ENCODE measurements at places on chromosomes 1 and 21.

DNA sequence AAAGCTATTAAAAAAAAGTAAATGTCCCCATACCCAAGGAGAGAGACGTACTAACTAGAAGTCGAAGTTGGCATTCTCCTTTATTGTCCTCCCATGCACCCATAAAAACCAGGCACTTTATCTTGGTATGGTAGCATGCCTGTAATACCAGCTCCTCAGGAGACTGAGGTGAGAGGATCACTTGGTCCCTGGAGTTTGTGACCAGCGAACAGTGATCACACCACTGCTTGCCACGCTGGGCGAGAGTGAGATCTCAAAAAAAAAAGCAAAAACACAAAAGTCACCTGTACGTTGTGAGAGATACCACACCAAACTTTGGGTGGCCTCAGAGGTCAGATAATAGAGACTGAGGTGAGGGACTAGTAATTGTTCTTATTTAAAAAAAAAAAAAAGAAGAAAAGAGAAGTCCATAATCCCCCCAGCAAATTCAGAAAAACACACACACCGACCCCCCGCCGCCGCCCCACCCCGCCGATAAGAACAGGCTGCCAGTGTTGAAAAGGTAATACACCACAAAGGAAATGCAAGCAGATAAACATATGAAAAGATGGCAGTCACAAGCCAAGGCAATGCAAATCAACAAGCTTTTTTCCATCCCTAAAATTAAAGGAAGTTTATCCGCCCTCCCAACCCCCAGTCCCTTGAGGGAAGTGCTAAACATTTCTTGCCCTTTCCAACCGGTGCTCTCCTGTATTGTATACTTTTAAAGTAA, 3.6 kb downstream of the L1TD1 start:
- no peak for DNase-seq

GRCh38 chr1:3174487-3175247, 105.7 kb downstream of the PRDM16 start:
- DNase-seq = no peak

GRCh38 chr1:103156966-103157365, 48.6 kb upstream of the COL11A1 start:
- no peak for DNase-seq

- DNase-seq = no peak
Observed at GRCh38 chr1:243942196-243943150, 92.4 kb upstream of the AKT3 start.

- DNase-seq = no peak
Observed at GRCh38 chr1:160553778-160554177, 25.5 kb downstream of the CD84 start.

DNA sequence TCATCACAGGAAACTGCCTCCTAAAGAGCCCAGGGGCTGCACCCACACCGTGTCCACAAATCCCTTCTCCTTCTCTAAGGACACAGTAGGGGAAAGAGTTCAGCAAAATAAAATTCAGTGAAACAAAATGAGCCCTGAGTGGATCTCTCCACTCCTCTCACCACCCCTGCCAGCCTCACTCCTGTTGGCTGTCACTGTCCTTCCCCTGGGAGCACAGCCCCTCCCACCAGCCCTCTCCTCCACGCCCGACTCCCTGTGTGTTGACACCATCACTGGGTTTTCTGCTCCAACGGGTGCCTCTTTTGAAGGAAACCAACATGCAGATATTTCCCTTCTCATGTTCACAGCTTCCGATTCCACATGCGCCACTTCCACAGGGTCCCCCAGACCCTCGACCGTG, 356.2 kb downstream of the AJAP1 start:
- no peak for DNase-seq

GRCh38 chr1:1038694-1039093, 18.8 kb downstream of the AGRN start:
- DNase-seq = no peak

DNA sequence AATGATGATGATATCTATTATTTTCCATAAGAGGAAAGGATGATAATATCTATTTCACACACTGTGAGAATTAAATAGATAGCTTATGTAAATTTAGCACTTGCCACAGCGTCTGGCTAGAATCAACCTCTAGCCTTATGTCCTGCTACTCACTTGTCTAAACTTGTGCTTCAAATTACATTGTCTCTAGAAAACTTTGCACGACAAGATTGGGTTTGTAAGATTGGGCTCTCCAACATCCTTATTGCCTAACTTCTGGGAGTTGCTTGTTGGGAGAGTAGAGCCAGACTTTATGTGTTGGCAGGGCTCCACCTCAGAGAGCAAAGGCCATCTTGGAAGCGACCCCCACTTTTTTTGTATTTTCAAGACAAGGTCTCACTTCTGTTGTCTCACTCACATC, 50.0 kb upstream of the POGK start:
- DNase-seq = no peak

GRCh38 chr1:162197615-162198421, 128.3 kb downstream of the NOS1AP start:
- no peak for DNase-seq

DNA sequence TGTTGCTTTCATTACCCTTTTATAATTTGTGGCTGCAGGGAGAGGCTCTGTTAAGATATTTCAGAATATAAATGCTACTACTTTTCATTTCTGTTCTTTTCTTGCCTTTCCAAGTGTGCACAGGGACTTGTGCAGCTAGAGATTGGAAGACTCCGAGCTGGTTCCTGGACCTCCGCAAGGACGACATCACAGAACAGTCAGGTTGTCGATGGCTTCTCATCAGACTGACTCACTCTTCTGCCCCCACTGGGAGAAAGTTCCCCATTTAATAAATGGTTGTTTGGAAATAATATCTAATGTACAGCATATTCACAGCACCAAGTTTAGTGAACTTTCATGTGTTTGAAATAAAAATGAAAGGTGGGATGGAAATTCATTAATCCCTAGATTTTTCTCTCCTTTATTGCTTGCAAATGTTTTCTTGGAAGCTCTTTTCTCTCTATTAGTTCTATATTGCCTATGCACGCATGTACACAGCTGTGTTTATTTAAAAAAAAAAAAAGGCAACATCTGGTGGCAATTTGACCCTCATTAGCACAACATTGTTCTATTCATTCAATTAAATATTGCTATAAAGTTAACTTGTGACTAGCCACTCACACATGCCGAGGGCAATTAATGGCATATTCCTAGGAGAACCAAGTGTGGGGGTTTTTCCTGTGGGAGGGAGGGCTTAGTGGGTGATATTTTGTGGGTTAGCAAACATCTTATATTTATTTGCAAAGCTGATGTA, 77.5 kb upstream of the L1TD1 start:
- no peak for DNase-seq

GRCh38 chr1:10652626-10653025, 143.8 kb downstream of the CASZ1 start:
- DNase-seq = no peak

- no peak for DNase-seq
Observed at GRCh38 chr1:92929461-92929860, 31.8 kb downstream of the DIPK1A start.

- DNase-seq = no peak
Observed at GRCh38 chr1:12113433-12114339, 50.6 kb downstream of the TNFRSF8 start.

GRCh38 chr1:55382806-55383305, 167.7 kb upstream of the USP24 start:
- no peak for DNase-seq

- DNase-seq = no peak
Observed at GRCh38 chr1:116067566-116067890, 43.7 kb upstream of the MAB21L3 start.

DNA sequence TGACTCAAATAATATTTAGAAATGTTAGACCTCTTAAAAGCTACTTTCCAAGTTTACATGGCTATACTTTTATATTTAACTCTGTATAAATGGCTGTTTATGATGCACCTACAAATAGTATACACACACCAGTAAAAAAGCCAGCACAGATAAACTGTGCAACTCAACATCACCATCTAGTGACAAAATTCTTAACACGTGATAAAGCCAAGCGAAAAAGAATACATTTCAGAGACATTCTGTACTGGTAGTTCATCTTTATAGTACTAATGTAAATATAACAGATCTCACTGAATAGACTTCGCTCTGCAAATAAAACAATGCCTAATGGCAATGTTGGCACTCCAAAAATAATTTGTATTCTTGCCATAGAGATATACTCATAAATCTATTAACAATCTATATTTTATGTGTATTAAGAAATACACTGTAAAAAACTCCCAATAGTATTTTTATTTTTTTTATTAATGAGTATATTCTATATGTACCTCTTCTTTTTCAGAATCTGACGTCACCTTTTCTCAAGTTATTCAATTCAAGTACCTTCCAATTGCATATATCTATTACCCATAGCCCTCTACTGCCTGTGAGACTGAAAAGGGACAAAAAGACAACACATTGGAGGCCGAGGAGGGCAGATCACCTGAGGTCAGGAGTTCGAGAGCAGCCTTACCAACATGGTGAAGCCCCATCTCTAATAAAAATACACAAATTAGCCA, 100.2 kb downstream of the DPYD start:
- DNase-seq = no peak

DNA sequence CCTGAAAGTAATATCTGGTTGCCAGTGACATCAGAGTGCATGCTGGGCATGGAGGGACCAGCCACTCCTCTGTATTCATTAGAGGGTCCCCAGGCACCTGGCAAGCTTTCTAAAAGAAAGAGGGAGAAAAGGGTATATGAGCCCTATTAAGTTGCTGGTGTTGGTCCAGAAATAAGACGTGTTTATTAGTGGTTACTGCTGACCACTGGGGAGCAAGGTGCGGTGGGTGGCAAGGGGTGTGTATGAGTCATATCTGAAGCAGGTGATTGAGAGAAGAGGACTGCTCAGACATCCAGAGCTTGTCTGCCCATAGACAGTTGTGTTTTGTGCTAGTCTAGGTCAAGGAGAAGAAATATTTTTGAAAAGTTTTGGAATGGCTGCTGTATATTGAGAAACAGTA, 298.1 kb downstream of the TM2D1 start:
- DNase-seq = no peak

DNA sequence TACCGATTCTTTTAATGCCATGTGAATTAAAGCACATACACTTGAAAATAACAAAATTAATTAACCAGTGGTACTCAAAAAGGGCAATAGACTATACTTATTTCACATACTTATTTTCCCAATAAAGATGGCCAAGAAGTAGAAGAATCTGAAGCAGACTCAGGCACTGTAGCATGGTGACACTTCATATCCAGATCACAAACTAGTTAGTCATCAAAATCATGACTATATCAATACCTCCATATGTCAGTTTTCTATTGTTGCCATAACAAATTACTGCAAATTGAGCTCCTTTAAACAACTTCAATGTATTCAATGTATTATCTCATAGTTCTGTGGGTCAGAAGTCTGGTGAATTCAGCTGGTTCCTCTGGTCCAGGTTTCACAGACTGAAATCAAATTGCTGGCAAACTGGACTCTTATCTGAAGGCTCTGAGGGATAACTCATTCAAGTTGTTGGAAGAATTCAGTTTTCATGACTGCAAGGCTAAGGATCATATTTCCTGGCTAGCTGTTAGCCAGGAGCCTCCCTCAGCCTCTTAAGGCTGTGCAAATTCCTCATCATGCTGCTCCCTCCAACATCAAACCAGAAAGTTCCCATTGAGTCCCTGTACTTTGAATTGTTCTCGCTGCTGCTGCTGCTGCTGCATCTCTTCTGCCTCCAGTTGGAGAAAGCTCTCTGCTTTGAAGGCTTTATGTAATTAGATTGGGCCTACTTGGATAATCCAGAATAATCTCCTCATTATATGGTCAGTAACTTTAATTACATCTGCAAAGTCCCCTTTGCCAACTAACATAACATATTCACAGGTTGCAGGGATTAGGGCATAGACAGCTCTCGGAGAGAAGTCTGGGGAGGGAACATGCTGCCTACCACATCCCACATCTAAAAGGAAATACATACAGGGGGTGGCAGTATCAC, 91.5 kb downstream of the MRPL39 start:
- DNase-seq = no peak

- DNase-seq = no peak
Observed at GRCh38 chr1:246613096-246613758, 47.0 kb downstream of the CNST start.

DNA sequence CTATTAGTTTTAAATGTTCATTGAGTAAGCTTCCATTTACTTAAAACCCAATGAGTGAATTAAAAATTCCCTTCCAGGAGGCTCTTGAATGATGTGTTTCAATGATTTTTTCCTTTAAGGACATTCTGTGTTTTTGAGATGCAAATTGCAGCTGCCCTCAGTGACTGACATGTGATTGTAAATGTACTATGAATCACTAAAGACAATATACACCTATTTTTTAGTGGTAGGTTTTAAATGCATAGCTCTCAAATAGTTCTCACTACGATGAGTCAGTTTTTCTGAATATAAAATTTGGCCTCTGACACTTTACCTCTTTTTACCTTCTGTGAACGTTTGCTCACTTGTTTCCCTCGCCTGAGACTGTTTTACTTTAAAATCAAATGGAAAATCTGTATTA, 204.7 kb downstream of the BARHL2 start:
- no peak for DNase-seq

GRCh38 chr1:20285510-20285909, 5.2 kb upstream of the VWA5B1 start:
- DNase-seq = no peak

DNA sequence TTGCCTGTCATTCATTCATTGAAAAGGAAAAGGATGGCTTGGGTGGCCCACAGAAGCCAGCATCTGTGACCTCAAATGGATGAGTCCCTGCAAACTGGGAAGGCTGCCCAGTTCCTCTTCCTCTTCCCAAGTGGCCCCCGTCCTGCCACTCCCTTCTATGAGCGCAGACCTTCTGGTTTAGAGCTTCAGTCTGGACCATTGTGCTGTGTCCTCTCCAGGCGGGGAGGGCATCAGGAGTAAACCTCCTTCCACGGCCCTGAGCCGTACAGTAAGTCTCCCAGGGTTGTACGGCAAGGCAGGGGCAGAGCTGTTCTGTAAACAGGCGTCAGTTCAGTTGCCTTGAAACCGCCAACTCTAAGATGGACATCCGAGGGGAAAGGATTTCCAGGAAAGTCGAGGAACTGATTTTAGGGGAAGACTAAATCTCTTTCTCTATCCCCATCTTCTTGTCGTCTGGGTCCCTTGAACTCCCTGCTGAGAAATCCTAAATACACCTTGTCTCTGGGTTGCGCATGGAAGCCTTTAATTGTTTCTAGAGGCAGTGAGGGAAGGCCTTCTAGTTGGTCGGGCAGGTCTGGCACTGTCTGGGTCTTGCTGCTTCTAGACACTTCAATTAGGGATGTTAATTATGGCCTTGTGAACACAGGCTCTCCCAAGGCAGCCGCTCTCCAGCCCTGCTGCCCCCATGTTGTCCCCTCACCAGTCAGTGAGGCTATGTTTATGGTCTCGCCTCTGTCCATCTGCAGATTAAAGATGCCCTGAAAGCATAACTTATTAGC, 22.1 kb downstream of the SOX13 start:
- no peak for DNase-seq

- no peak for DNase-seq
Observed at GRCh38 chr1:94734963-94735901, 84.9 kb upstream of the SLC44A3 start.

DNA sequence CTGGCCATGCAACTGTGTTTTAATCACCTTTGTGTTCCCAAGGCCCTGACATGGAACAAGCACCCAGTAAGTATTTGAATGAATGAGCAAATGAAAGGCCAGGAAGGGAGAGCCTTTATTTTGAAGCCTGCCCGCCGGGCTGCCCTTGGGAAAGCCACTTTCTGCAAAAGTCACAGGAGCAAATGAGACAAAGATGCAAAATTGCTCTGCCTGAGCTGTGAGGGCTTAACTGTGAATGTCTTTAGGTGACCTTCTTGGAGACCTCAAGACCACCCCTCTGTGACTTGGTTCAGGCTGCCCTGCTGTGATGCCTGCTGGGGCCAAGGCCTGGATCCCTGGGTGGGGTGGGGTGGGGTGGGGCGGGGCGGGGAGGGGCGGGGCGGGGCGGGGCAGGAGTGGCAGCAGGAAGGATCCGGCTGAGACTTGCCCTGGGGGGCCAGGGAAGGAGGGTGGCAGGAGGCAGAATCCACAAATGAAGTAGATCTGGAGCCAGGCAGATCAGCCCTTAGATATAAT, 54.0 kb downstream of the RUNX3 start:
- no peak for DNase-seq

All from esophagus squamous epithelium (tissue), 5 donors.